Breast epithelium (tissue), 4 donors: ENCODE measurements at places on chromosomes 11 and 22. TPM values are rescaled to one million over a fixed set of nuclear protein-coding genes. Genes with fewer than 3 reads are reported as not detected.

GRCh38 chr11:64553554-64554201 lies 37.3 kb upstream of the SLC22A12 start:
- DNase-seq, result no peak

DNA sequence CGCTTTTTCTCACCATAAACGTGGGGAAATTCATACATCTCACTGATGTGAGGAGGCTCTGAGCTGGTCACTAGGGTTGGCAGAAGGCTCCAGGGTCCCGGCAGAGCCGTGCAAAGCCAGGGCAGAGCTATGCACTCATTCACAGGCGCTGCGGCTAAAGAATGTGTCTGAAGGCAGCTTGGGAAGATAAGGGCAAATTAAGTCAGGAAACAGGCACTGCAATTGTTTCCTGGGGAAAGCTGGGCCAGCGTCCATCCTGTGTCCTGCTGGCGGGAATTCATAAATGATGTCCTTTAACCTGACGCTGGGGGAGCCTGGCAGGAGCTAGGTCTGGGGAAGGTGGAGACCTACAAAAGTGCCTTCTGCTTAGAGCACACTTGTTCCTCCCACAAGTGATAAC lies 27.6 kb downstream of the PKNOX2 start:
- no peak for DNase-seq

GRCh38 chr11:70296681-70297080 lies 26.2 kb downstream of the PPFIA1 start:
- DNase-seq, result no peak

DNA sequence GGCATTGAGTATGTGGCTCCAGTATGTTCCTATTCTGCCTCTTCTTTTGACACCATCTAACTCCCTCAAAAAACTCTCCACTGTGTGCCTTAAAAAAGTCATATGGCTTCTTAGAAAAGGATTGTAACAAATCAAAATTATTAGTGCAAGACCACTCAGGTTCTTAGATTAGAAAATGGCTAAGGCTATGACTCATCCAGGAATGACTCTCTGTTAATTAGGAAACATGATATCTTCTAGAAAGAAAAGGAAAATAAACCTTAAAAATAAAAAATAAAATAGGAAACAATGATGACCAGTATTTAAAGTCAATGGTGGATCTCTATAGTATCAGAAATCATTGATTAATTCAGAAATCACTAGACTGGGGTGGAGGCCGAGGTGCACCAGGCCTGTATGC lies 21.7 kb downstream of the SLC25A17 start:
- no peak for DNase-seq

DNA sequence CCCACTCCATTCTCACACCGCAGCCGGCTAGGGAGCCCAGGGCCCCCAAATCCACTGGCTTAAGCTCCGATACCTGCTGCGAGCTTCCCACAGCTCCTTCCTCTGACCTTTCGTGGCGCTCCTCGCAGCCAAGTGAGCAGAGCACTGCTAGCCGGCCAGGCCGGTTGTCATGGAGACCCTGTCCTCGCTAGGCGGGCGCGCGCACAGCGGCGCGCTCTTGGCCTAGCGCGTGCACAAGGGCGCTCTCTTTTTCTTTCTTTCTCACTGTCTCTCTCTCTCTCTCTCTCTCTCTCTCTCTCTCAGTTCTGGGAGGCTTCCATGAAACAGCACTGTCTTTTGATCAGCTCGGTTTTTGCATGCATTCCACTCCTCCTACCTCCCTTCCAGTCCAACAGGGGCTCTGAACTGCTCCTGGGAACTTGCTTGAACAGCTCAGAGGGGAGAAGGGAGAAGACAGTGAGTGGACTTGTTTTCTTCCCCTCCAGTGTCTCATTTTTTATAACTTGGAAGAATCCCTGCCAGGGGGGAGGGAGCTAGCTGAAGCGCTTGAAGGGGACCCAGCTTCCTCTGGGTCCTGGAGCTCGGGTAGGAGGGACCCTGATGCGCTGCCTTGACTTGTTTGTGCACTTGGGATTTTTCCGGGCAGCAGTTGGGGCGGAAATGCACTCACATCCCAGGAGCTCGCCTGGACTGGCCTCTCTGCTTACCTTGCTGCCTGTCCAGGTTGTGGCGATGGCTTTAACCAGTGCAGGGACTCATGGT lies 100.3 kb upstream of the AKIP1 start:
- DNase-seq, result peak; percentile 79

GRCh38 chr22:42893371-42894150 lies 36.5 kb upstream of the ARFGAP3 start:
- no peak for DNase-seq

DNA sequence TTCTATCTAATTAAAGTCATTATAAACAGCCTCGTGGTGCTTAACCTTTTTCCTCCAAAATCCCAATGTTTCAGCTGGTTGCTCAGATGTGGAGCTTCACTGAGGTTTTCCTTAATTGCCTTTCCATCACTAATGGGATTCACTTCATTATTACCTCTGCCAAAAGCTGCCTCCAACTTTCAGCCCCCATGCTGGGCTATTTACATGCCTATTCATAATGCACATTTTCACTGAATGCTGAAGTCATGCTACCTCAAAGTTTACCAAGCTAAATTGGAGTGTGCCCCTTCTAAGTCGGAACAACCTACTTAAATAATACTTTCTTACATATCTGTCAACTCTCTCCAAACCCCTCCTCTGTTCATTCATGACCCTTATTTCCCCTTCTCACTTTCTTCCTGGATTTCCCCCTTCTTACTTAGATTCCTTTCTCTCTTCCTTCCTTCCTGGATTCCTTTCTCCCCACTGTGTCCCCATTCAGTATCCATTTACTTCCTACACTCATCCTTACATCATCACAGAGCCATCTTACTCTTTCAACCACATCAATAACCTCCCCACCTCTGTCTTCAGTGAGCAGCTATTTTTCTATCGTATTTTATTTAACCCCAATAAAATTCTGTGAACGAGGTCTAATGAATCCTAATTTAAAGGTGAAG lies 887.3 kb upstream of the TENM4 start:
- no peak for DNase-seq

The OR8H2 gene
- not detected for total RNA-seq

The CFAP300 gene
- total RNA-seq, result 2.0 TPM

DNA sequence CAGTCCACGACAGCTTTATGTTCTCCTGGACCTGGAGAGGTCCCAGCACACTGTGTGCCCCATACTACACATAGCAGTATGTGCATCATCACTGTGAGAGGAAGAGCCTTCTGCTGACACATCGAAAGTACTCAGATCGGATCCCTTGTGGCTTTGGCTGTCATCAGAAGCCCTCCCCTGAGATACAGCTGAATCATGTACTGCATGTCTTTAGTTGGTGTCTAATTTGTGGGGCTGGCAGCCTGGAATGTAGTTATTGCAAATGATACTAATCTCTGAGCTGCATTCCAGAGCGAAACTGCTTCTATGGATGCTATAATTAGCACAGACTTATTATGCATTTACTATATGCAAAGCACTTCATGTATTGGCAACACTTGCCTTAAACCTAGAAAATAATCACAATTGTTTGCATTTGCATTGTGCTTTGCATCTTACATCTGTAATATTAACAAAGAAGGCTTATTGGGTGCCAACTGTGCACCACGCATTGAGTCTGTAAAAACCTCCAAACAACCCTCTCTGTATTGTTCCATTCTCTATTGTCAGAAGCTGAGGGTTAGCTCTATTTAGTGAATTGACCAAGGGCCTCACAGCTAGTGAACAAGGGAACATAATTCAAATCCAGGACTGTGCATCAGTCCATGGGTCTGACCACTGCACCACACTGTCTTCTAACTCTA lies 89.2 kb upstream of the CRTAM start:
- DNase-seq, result no peak

The ABCG4 gene
- total RNA-seq, result not detected

- DNase-seq, result no peak
These were observed 27.9 kb downstream of the GRAP2 start for GRCh38 chr22:39928536-39929520.

The CARD10 gene
- total RNA-seq, result 12.1 TPM

DNA sequence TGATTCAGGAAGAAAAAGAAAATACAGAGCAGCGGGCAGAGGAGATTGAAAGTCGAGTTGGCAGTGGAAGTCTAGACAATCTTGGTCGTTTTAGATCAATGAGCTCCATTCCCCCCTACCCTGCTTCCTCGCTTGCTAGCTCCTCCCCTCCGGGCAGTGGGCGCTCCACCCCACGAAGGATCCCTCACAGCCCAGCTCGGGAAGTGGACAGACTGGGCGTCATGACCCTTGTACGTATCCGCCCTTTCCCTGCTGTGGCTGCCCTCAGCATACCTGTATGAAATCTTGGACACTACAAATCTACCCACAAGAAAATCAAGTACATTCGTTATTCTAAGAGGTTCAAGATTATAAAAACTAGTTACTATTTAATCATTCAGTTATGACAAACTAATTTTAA lies 50.1 kb upstream of the CTTN start:
- DNase-seq, result no peak

The RFPL2 gene
- not detected for total RNA-seq

- DNase-seq, result no peak
These were observed 324.1 kb upstream of the NCAM1 start for GRCh38 chr11:112637076-112637475.

The FXYD6 gene
- total RNA-seq, result 25.0 TPM

- DNase-seq, result no peak
These were observed 35.0 kb downstream of the GUCY1A2 start for GRCh38 chr11:106983261-106983660.

The RBMXL2 gene
- total RNA-seq, result not detected

GRCh38 chr11:117513666-117514065 lies 186.0 kb downstream of the CEP164 start:
- no peak for DNase-seq

GRCh38 chr11:103317118-103317517 lies 207.9 kb downstream of the DYNC2H1 start:
- no peak for DNase-seq

The MMP13 gene
- not detected for total RNA-seq

The OR8G1 gene
- total RNA-seq, result not detected

The TYR gene
- total RNA-seq, result not detected

DNA sequence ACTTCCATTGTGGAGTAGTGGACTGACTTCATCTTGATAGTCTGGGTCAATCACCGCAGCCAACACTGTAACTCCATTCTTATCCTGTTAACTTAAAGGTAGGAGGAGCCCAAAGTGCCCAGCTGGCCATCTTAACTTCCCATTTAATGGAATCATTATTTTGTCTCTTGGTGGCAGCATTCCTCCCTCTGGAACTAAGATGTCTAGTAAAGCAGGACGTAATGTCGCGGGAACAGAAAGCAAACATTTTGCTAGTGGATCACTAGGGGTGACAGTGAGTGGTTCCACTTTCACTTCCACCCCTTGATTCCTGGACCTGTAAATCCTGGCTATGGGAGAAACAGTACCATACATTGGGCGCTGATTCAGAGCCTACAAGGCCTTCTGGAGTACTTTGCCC lies 71.4 kb downstream of the GAB4 start:
- DNase-seq, result no peak

DNA sequence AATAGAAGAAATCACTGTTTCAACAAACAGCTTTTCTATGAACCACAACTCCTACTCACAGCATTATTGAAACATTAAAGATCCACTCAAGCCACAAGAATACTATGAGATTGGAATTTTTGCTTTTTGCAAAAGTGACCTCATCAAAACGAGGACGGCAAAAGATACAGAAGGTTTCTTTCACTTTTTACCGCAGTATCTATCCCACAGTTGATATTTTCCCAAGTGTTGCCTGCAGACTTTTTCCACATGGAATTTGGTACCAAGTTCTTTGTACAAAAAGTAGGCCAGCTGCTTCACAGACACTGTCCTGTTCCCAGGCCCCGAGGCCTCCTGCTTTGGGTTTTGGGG lies 204.0 kb downstream of the TBC1D22A start:
- DNase-seq, result no peak

The ANO9 gene
- 0.32 TPM for total RNA-seq

GRCh38 chr22:43159484-43160178 lies 8.3 kb downstream of the TSPO start:
- DNase-seq, result no peak

The KCNJ11 gene
- total RNA-seq, result 5.0 TPM

DNA sequence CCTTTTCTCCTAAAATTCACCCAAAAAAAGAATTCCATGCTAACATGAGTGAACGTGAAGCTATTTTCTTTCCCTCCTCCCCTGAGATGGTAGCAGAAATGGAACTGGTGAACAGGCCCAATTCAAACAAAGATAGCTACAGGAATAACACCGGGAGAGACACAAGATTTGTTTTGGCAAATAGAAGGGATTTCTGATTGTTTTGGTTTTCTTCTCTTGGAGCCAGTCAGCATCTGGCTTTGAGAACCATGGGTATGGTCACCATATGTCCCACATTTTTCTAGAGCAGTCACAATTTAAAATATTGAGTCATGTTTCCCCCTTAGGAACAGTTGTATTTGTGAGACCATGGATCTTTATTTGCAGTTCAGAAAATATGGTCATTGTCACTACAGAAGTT lies 214.1 kb downstream of the FAM76B start:
- DNase-seq, result no peak

DNA sequence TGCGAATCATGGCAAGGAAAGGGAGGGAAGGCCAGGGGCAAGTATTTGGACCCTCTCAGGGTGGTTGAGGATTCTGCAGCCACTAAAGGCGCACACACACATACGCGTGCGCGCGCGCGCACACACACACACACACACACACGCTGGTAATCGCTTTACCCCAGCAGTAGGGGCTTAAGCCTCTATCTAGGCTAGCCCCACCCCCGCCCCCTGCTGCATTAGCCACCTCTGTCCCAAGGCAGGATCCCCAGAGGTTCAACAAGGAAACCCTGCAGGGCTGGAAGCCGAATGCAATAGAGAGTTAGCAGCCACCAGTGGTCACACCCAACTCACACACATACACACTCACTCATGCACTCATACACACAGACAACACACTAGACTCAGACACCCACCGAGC lies 28.6 kb upstream of the ELFN2 start:
- no peak for DNase-seq

- DNase-seq, result peak; percentile 99
These were observed 561 bp upstream of the PCF11 start for GRCh38 chr11:83156144-83156995.

GRCh38 chr22:45891471-45891995 lies 85.4 kb downstream of the WNT7B start:
- DNase-seq, result no peak

The CSF2RB gene
- 3.3 TPM for total RNA-seq

GRCh38 chr11:17208257-17208999 lies 642 bp upstream of the PIK3C2A start:
- peak; percentile 55 for DNase-seq

- DNase-seq, result peak; percentile 31
These were observed 36.2 kb downstream of the TBC1D22A start for GRCh38 chr22:46798366-46799350.

The MRGPRF gene
- 12.9 TPM for total RNA-seq

DNA sequence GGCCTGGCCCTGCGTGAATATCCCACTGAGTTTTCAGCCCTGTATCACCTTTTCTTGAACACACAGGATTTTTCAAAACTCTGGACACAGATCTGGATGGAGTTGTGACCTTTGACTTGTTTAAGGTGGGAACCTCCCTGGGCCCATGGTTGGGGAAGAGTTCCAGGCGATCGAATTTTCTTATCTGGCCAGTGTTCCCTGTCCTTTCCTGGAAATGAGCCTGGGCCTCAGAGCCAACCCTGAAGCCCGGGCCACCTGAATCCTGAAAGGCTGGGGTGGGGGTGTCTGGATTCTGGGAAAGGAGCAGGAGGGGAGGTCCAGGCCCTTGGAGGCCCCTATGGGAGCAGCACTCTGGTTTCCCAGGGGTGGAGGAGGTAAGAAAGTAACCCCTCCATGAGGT lies 29.0 kb downstream of the CAPN1 start:
- DNase-seq, result no peak
